ENCODE measurements at places on chromosomes 5 and 9.

DNA sequence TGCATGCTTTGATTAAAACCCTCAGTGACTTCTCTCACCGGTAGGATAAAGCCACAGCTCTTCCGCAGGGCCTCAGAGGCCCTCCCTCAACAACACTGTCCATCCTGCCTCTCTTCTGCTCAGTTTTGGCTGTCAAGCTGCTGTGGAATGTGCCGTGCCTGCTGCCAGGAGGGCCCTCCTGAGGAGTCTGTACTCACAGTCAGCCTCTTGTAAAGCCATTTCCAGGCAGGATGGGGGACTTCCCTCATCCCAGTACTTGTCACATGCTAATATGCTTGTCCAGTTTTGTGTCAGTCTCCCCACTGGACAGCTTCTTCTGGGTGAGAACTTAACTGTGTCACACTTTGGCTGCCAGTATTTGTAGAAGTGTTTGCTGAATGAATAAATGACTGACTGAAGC lies 13.9 kb upstream of the DDX41 start:
- H3K27ac ChIP-seq: peak overlapping the region; percentile 36
- no peaks in the 10 kb centered on the region for H3K27me3 ChIP-seq
- H3K4me1 ChIP-seq: no peaks in the 10 kb centered on the region
- H3K36me3 ChIP-seq: peaks cover 22% of the 10 kb centered on the region
- DNase-seq: no peak

- H3K27me3 ChIP-seq: peaks cover 13% of the 10 kb centered on the region
- peaks cover 3% of the 10 kb centered on the region for H3K36me3 ChIP-seq
- H3K4me3 ChIP-seq: no peak overlapping the region
- H3K4me1 ChIP-seq: peaks cover 4% of the 10 kb centered on the region
- no peak overlapping the region for H3K27ac ChIP-seq
Observed at GRCh38 chr9:136771907-136772415, 7.6 kb upstream of the LCN15 start.

DNA sequence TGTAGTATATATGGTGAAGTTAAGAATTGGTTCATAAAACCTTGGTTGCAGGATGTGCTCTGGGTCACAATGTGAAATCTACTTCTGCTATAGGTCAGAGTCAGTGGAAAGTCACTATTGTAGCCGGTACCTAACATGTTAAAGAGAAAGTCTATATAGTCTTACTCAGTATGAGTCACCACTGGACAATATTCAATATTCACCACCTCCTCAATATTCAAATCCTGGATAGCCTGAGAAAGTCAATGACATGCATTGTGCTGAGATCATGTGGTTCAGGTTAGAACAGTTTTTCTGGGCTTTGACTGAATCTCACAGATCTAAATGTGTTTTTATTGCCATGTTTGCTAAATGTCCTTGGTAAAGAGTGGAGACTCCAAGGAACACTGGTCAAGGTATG lies 108.8 kb downstream of the HMHB1 start:
- peaks cover 4% of the 10 kb centered on the region for H3K27me3 ChIP-seq
- H3K4me1 ChIP-seq: no peaks in the 10 kb centered on the region
- no peak overlapping the region for H3K27ac ChIP-seq
- H3K36me3 ChIP-seq: no peaks in the 10 kb centered on the region

DNA sequence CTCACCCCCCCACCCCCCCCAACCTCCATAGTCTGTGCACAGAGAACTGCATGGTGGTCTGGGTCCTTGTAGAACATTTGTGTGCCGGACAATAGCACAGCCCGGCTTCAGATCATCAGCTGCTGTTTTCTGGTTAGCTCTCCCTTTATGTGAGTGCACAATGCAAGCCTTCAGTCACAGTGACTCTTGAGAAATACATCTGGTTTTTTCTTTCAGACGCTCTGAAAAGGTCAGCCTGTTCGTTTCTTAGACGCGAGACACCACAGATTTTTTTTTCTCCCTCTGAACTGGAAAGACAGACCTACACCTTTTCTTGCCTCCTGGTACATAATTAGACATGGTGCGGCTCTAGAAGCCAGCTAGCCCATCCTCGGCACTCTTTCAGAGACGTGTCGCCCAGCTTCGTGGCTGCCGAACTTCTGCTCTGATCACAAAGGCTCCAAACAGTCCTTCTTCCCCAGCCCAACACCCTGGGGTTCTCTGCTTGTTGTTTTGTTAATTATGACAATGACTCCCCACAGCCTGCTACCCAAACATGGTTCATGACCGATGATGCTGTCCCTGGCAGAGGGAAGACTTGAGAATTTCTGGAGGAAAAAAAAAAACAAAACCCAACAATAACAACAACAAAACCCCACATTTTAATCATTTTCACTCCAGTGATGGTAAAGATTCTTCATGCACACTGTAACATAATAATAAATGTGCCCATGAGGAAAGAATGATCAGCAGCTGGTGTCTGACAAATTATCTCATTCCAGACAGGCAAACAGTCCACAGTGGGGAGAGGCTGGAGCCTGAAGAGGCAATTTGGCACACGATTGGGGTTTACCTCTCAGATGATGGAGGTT lies 241.4 kb upstream of the ZNF462 start:
- no peaks in the 10 kb centered on the region for H3K36me3 ChIP-seq
- no peaks in the 10 kb centered on the region for H3K27me3 ChIP-seq
- no peaks in the 10 kb centered on the region for H3K4me1 ChIP-seq
- DNase-seq: no peak
- no peak overlapping the region for H3K27ac ChIP-seq
- H3K4me3 ChIP-seq: no peak overlapping the region

DNA sequence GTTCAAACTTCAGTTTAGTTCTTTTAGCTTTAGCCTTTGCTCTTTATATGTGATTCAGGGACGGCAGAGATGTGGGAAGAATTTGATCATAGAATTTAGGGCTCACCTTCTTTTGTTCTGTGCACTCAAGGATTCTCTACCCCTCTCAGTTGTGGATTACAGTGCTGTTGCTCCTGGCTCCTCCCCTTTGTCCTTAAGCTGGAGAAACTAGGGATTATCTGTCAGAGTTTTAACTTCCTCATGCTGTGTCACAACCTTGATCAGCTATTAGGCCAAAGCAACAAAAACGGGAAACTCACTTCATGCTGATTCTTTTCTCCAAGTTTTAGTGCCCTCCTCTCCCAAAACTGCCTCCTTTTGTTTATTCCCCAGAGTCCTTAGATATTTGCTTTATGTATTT lies 13.0 kb upstream of the PCDHAC2 start:
- no peak overlapping the region for H3K27ac ChIP-seq
- no peak for DNase-seq
- H3K27me3 ChIP-seq: peaks cover 3% of the 10 kb centered on the region
- H3K36me3 ChIP-seq: no peaks in the 10 kb centered on the region
- H3K4me1 ChIP-seq: no peaks in the 10 kb centered on the region
- H3K4me3 ChIP-seq: no peak overlapping the region

- no peak for DNase-seq
- H3K27ac ChIP-seq: no peak overlapping the region
- H3K4me1 ChIP-seq: no peaks in the 10 kb centered on the region
- no peaks in the 10 kb centered on the region for H3K27me3 ChIP-seq
- H3K4me3 ChIP-seq: no peak overlapping the region
Observed at GRCh38 chr5:14123551-14123950, 19.6 kb upstream of the TRIO start.

GRCh38 chr9:136865768-136866103 lies 372 bp downstream of the EDF1 start:
- peaks cover 23% of the 10 kb centered on the region for H3K4me1 ChIP-seq
- no peak overlapping the region for H3K27ac ChIP-seq
- no peak for DNase-seq
- H3K4me3 ChIP-seq: peak overlapping the region; percentile 79

GRCh38 chr9:70902692-70903131 lies 218.7 kb downstream of the TRPM3 start:
- no peaks in the 10 kb centered on the region for H3K4me1 ChIP-seq
- H3K36me3 ChIP-seq: no peaks in the 10 kb centered on the region
- H3K27ac ChIP-seq: no peak overlapping the region
- no peak for DNase-seq

- no peaks in the 10 kb centered on the region for H3K4me1 ChIP-seq
- no peaks in the 10 kb centered on the region for H3K36me3 ChIP-seq
- no peak overlapping the region for H3K27ac ChIP-seq
- peaks cover 2% of the 10 kb centered on the region for H3K27me3 ChIP-seq
- DNase-seq: no peak
- no peak overlapping the region for H3K4me3 ChIP-seq
Observed at GRCh38 chr5:107594253-107595045, 76.3 kb downstream of the EFNA5 start.

DNA sequence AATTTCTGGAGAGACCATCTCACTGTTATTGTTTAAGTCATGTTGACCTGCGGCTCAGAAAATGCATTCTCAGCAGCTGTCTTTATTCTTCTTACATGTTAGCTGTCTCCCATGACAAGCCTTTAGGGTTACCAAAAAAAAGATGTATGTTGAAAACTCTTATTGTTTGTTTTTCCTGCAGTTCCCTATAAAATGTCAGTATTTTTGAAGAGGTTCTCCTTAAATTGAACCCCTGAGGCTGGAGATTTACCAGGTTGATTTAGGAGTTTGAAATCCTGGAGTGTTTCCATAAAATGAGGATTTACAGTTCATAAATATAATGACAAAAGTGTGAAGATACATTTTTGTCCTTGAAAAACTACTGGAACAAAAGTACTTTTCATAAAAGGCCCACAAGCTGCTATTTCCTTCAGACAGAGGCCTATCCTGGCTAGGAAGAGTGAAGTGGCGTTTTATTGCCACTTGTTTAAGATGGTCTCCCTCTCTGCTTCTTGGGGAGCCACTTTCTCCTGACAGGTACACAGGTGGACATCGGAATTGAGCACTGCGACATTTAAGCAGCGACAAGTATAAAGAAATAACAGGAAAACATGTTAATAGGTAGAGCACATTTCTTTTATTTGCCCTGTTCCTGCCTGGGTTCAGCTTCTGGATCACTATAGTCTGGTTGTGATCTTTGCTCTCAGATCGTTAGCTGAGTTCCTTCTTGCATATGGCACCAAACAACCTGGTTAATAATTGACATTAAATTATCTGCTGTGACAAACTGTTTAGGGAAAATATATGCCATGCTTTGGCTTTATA lies 344.8 kb upstream of the RPS23 start:
- H3K36me3 ChIP-seq: no peaks in the 10 kb centered on the region
- H3K4me1 ChIP-seq: peaks cover 2% of the 10 kb centered on the region
- H3K27me3 ChIP-seq: no peaks in the 10 kb centered on the region
- no peak overlapping the region for H3K4me3 ChIP-seq
- H3K27ac ChIP-seq: no peak overlapping the region

DNA sequence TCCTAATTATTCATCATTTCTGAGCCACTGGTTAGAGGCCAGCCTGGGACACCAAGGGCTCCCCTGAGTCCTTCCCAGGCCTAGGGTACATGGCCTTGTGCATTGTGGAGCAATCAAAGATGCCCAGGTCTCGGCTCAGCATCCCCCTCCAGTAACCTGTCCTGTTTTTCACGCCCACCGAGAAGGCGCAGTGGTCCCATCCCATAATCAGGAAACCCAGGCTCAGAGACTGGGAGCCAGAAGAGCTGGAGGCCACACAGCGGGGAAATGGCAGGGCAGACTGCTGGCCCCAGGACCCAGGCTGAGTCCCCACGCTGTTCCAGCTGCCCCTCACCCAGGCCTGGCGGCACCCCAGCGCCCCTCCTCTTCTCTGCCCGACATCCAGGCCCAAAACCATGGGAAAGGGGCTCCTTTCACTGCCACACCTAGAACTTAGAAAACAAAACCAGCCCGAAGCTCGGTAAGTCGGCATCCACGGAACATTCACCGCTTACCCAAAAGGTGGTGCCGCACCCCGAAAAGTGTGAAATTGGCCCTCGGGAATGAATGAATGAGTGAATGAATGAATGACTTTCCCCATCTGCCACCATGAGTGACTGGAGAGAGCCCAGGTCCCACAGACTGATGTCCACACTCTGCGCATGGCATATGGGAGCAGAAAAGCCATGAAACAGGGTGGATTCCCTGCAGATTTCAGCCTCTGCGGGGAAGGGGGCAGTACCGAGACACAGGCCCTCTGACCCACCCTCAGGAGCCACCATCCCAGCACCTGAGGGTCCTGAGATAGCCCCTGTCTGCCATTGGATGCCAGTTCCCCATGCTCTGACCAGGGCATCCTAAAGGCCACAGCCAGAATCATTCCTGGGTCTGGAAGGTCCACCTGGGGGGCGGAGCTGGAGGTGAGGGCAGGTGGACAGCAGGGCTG lies 132.5 kb downstream of the OLFM1 start:
- no peaks in the 10 kb centered on the region for H3K36me3 ChIP-seq
- peaks cover 12% of the 10 kb centered on the region for H3K27me3 ChIP-seq
- no peak overlapping the region for H3K27ac ChIP-seq
- H3K4me3 ChIP-seq: no peak overlapping the region
- no peak for DNase-seq

DNA sequence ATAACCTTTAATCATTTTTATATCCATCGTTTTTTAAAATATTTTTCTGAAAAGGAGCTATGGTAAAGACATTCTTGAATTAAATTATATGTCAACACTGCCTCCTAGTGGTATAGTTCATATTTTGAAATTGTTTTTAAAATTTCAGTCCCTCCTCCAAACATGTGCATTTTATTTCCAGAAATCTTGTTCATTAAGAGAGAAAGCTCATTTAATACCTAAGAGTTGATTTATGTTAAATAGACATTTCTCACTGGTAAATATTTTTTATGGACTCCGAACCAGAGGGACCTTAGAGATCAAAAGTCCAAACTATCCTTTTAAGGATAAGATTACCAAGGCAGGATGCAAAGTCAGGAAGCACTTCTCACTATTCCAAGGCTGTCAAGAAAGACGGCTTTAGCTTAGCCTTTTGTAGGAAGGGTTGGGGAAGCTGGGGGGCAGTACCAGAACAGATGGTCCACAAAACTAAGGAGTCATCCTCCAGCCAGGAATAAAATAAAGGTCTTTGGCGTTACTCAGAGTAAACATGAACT lies 21.6 kb downstream of the BHMT start:
- no peak for DNase-seq
- H3K27ac ChIP-seq: peak overlapping the region; percentile 91
- no peaks in the 10 kb centered on the region for H3K36me3 ChIP-seq

DNA sequence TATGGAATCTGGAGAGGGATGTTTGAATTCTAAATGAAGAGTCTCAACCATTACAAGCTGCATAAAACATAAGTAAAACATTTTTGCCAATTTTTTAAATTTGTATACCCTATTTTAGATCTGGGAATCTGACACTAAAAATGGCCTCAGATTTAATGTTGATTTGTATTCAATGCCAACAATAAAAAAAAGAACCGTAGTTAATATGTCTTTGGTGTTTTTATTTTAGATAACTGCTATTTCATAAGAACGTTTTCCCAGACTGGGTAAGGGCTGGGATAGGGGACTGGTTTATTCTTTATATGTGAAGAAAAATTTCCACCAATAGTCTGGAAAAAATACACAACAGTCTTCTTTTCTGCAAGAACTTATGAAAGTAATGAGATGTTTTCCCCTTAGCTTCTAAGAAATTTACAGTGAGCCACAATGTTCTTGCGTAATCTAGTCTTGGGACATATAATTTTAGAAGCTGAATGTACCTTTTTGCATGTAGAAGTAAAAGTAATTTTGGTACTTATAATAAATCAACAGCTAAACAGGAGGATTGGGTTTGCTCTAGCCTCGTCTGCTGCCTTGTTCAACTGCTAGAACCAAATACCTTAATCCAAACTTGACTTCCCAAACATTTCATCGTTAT lies 244.6 kb upstream of the EFNA5 start:
- H3K36me3 ChIP-seq: peaks cover 1% of the 10 kb centered on the region
- no peak overlapping the region for H3K27ac ChIP-seq
- peaks cover 2% of the 10 kb centered on the region for H3K4me1 ChIP-seq
- no peak overlapping the region for H3K4me3 ChIP-seq
- DNase-seq: no peak
- no peaks in the 10 kb centered on the region for H3K27me3 ChIP-seq

All from activated naive CD8-positive, alpha-beta T cell treated with anti-CD3 and anti-CD28 coated beads, Interleukin-2, amount 50 U/mL, for 24 hours (primary cell).